Temporal lobe (tissue), 4 donors: ENCODE measurements at places on chromosomes 16 and 17. TPM values are rescaled to one million over a fixed set of nuclear protein-coding genes. Genes with fewer than 3 reads are reported as not detected.

The GCGR gene
- total RNA-seq, result not detected

The RAP1GAP2 gene
- total RNA-seq, result 24.8 TPM

The AFMID gene
- 18.2 TPM for total RNA-seq

The ASGR1 gene
- 11.3 TPM for total RNA-seq

The SLFN13 gene
- 0.25 TPM for total RNA-seq

The GNG13 gene
- not detected for total RNA-seq
